ENCODE measurements at places on chromosomes 1 and 21. TPM values are rescaled to one million over a fixed set of nuclear protein-coding genes. Genes with fewer than 3 reads are reported as not detected.

DNA sequence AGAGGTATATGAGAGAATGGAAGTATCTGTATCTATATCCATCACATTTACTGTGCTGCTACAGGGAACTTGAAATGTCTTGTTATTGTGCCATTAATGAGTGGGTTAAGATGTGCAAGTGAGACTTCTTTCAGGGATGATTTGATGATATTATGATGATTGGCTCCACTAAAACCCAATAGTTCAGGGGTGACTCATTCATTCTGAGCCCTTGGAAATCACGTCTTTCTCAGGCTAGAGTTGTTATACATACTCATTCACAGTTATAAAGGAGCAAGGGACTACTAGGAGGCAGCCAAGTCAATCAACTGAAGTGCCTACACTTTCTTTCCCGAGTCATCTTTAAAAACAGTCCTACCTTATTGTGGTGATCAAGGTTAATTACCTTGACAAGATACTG lies 1109.8 kb upstream of the B3GALT2 start:
- no peak for DNase-seq

DNA sequence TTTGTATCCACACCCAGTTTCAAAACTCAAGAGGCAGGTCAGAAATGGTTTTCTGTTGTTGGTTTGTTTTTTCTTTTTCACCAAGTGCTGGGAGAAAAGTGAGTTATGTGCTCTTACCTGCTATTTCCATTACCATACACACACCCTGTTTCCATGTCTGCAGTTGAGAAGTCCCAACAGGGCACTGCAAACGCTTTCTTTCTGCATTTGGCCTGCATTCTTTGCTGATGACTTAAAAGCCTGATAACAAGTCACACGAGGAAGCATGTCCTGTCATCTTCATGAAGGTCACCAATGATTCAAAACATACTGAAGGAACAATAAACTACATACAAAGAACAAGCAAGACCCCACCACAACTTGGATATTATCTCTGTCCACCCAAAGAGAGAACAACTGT lies 24.8 kb upstream of the KCNE1 start:
- no peak for DNase-seq

DNA sequence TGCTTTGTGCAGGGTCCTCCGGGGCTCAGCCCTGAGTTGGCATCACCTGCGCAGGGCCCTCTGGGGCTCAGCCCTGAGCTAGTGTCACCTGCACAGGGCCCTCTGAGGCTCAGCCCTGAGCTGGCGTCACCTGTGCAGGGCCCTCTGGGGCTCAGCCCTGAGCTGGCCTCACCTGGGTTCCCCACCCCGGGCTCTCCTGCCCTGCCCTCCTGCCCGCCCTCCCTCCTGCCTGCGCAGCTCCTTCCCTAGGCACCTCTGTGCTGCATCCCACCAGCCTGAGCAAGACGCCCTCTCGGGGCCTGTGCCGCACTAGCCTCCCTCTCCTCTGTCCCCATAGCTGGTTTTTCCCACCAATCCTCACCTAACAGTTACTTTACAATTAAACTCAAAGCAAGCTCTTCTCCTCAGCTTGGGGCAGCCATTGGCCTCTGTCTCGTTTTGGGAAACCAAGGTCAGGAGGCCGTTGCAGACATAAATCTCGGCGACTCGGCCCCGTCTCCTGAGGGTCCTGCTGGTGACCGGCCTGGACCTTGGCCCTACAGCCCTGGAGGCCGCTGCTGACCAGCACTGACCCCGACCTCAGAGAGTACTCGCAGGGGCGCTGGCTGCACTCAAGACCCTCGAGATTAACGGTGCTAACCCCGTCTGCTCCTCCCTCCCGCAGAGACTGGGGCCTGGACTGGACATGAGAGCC lies 22.7 kb downstream of the COL6A1 start:
- no peak for DNase-seq

GRCh38 chr1:86583593-86583992 lies 36.7 kb downstream of the CLCA4 start:
- DNase-seq = no peak

DNA sequence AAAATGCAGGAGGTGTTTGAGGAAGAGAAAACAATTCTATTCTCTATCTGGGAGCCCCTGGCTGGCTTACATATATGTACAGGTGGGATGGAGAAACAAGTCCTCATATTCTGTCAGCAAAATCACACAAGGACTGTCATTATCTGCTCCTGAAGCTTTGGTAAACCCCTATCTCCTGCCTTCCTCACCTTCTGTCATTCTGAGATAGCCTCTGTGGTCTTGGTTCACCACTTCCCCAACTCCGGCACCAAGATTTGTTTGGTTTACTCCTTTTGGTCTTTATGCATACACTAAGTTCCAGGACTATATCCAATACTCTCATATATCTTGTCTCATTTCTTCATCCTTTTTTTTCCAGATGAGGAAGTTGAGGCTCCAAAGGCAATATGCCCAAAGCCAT lies 551.1 kb downstream of the PLPP3 start:
- DNase-seq = no peak

DNA sequence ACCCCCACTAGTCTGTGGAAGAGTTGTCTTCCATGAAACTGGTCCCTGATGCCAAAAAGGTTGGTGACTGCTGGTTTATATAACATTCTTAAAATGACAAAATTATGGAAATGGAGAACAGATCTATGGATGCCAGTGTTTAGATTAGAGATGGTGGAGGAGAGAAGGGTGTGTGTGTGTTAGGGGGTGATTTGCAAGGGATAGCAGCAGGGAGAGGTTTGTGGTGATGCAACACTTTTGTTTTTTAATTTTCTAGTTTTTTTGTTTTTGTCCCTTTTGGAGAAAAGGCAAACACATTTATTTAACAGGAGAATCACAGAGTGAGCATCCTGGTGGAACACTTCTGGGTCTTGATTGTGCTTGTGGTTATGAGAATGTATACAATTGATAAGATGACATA lies 143.8 kb downstream of the RPS6KC1 start:
- DNase-seq = no peak

- no peak for DNase-seq
Observed at GRCh38 chr21:43375006-43375836, 51.7 kb downstream of the SIK1 start.

DNA sequence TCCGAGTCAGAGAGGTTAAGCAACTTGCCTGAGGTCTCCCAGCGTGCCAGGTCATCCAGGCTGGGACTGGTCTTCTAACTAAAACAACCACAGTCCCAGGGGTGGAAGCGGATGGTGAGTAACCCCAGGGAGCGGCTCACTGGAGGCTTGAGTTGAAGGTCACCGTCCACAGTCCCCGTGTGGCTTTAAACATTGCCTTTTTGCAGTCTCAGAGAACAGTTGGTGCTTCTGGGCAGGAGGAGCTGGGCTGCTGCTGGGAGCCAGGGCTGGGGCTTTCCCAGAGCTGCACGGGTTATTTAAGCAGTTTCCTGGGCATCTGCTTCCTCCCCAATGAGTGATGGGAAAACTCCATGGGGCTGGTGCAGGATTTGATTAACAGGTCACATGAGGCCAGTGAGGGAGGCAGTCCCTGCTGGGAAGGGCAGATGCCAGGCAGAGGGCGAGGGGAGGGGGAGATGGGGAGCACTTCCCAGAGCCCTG lies 12.3 kb downstream of the ARHGEF10L start:
- DNase-seq = no peak

- no peak for DNase-seq
Observed at GRCh38 chr1:216892581-216893160, 169.4 kb upstream of the ESRRG start.

DNA sequence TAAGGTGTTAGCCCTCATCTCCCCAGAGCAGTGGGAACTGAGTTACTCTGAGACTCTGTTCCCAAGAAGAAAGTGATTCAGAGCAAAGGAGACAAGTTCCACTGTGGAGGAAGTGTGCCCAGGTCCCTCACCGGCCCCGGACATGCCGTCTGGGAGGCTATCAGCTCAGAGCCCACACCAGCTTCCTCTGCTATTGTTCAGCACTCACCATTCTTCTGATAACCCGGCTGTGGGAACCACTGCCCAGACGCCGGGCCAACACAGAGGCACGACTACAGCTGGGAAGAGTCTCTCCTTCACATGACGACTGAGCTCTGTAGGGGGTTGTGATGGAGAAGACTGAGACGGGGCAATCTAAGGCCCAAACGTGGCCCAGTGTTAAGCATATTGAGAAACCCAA lies 34.2 kb upstream of the GJA5 start:
- no peak for DNase-seq

DNA sequence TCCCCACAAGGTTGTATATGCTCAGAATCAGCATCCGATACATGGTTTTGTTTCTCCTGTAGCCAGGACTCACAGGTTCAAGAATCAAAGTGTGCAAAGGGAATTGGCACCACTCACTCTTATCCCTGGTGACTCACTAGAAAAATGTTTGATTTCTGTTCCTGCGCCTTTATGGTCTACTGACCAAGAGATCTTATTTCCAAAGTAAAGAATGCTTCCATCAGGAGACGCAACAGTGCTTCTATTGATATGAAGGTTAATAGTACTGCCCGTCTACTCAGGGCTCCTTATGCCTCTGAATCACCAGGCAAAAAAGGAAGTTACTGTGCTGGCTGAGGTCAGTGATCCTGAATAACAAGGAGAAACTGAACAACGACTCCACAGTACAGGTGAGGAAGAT lies 1392.0 kb upstream of the PRMT6 start:
- no peak for DNase-seq

DNA sequence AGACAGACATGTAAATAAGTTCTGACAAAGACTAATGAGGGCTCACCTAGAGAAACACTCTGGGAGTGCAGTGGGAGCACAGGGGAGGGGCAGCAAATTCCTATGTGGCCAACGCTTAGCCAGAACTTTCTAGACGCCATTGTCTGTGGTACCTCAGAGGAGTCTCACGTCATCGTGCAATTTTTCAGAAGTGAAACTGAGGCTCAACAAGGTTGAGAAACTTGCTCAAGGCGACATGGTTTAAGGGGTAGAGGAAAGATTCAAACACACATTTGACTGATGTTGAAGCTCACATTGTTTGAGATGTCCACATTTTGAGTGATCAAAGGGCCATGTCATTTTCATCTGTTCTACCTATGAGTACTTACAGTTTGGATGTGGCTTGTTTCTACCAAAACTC lies 152.6 kb upstream of the LMO4 start:
- DNase-seq = no peak

GRCh38 chr1:30706528-30706927 lies 16.9 kb downstream of the MATN1 start:
- DNase-seq = no peak

DNA sequence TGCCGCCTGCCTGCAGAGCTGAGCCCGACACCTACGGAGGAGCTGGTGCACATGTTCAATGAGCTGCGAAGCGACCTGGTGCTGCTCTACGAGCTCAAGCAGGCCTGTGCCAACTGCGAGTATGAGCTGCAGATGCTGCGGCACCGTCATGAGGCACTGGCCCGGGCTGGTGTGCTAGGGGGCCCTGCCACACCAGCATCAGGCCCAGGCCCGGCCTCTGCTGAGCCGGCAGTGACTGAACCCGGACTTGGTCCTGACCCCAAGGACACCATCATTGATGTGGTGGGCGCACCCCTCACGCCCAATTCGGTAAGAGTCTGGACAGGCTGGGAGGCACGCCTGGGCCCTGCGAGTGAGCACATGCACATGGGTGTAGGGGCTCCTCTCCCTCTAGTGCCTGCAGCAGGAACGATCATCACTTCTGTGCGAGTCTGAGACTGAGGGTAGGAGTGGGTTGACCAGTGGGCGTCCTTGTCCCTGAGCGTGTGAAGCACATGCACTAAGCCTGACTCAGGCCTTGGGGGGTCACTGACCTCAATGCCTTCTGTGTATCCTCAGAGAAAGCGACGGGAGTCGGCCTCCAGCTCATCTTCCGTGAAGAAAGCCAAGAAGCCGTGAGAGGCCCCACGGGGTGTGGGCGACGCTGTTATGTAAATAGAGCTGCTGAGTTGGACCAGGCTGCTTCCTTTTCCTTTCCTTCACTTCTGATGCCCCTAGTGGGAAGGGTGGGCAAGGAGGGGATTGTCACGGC lies 6.9 kb downstream of the DMAP1 start:
- no peak for DNase-seq

DNA sequence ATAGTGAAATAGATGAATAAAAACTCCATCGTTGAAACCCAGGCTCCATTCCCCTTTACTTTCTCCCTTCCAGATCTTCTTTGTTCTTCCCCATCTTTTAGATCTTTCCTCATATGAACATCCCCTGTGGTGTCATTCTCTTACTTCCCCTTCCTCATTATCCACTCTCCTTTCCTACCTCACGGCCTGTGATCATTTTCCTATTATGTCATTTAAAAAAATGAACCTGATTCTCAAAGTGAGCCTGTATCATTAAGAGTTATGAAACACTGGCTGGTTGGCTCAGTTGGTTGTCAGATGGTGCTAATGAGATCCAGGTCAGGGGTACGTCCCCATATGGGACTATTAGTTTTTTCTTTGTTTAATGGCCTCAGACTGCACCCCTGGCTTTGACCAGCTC lies 38.3 kb downstream of the TCEANC2 start:
- DNase-seq = no peak

DNA sequence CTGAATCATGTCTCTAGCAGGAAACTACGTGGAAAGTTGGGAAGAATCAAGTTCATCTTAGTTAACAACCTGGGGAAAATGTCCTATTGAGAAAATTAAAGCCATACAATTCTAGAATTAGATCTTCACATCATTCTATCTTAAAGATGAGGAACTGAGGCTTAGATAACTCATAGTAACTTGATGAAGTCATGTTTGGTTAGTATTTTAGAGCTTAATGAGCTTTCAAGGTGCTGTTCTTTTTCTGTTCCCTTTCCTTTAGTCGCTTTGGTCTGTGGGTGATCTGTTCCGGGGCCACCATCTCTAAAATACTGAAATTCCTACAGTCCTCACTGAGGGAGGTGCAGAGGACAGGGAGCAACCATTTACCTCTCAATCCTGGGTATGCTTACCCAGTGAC lies 4.3 kb upstream of the GLUL start:
- DNase-seq = no peak

- DNase-seq = no peak
Observed at GRCh38 chr1:1281533-1282321, 1.5 kb downstream of the SCNN1D start.

GRCh38 chr1:70228670-70229069 lies 7.5 kb downstream of the SRSF11 start:
- DNase-seq = no peak

DNA sequence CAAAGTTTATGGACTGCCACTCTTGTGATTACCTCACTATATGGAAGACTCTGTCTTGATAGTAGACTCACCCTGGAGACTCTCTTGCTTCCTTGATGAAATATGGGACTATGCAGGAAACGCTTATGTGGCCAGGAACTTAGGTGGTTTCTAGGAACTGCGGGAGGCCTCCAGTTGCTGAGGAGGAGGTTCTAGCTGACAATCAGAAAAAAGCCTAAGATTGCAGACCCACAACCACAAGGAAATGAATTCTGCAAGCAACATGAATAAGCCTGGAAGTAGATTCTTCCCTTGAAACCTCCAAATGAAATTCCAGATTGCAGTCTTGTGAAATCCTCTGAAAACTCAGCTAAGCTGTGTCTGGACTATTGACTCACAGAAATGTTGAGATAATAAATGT lies 88.9 kb upstream of the COL11A1 start:
- no peak for DNase-seq

GRCh38 chr1:22660716-22661241 lies 7.7 kb downstream of the C1QB start:
- DNase-seq = no peak

The EFNA3 gene
- 6.5 TPM for polyA plus RNA-seq

The RGS8 gene
- polyA plus RNA-seq = 0.04 TPM

The UBE2U gene
- polyA plus RNA-seq = not detected

The TCEA3 gene
- 43.3 TPM for polyA plus RNA-seq

The ZMYND12 gene
- polyA plus RNA-seq = 5.5 TPM

The VWA5B1 gene
- polyA plus RNA-seq = 0.65 TPM

The TAL1 gene
- 3.9 TPM for polyA plus RNA-seq

The ADAMTS4 gene
- polyA plus RNA-seq = 1.1 TPM

The KRTAP12-2 gene
- not detected for polyA plus RNA-seq

The PRDM16 gene
- polyA plus RNA-seq = 6.6 TPM

The TFF1 gene
- polyA plus RNA-seq = not detected

The PRAMEF15 gene
- polyA plus RNA-seq = not detected

The TMEM82 gene
- polyA plus RNA-seq = 3.3 TPM

The PLD5 gene
- polyA plus RNA-seq = 1.5 TPM

The ANKRD65 gene
- 19.7 TPM for polyA plus RNA-seq

Measured in right renal cortex interstitium (tissue), 3 donors.